Panc1 (cell line): ENCODE measurements at places on chromosomes 2 and 18. TPM values are rescaled to one million over a fixed set of nuclear protein-coding genes. Genes with fewer than 3 reads are reported as not detected.

The C1QL2 gene
- not detected for total RNA-seq

DNA sequence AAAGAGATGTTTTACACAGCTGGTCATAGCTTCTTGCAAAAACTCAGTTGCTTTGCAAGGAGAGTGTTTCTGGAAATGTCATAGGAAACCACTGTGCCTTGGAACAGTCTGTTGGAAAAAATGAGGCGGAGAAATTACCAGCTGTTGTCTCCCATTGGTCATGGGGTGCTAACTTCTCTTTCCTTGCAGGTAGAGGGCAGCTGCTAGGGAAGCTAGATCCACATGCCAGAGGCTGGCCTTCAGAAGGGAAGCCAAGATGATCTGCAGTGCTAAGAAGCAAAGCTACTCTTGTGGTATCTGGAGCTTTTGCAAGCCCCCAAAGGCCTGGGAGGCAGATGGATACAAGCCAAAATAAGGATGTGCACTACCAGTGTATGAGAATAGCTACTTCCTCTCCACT lies 34.8 kb upstream of the LAMA1 start:
- DNase-seq = no peak

GRCh38 chr18:57131101-57131500 lies 15.8 kb upstream of the BOD1L2 start:
- no peak for DNase-seq

GRCh38 chr18:76619261-76619620 lies 124.2 kb upstream of the ZNF516 start:
- no peak for DNase-seq

GRCh38 chr2:239263669-239264491 lies 136.9 kb downstream of the HDAC4 start:
- DNase-seq = no peak

- no peak for DNase-seq
Measured at GRCh38 chr2:101175991-101176390, 24.8 kb upstream of the TBC1D8 start.
